Activated naive CD4-positive, alpha-beta T cell treated with anti-CD3 and anti-CD28 coated beads, Interleukin-2, amount 50 U/mL, for 72 hours (primary cell): ENCODE measurements at places on chromosomes 7 and 10.

DNA sequence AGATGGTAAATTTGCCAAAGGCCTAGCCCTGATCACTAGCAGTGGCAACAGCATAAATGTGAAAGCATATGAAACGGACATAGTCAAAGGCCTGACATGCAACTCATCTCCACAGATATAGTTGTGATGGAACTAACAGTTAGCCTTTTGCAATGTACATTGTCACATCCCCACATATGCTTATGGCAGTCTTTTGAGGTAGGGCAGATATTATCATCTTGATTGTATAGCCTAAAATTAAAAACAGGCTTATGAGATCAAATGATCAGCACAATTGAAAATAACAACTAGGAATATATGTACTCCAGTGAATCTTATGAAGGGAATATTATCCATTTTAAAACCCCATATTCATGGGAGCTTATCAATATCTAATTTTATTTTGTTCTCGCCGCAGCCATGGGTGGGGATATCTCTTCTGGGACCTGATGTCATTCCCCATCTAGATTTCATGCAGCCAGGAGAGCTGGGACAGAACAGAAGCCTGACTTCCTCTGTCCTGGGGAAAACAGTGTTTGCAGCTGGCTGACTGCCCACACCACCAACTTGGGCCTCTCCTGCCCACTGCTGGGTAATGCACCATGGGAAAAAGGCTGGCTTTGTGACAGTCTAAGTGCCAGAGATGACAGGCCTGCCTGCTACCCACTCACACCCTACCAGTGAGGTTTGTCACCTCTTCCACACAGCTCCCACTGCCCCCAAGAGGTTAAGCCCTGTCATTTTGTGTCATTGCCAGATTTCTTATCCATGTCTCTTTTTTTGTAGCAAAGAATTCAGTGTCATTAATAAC, 180.2 kb upstream of the FZD1 start:
- no peak for DNase-seq

DNA sequence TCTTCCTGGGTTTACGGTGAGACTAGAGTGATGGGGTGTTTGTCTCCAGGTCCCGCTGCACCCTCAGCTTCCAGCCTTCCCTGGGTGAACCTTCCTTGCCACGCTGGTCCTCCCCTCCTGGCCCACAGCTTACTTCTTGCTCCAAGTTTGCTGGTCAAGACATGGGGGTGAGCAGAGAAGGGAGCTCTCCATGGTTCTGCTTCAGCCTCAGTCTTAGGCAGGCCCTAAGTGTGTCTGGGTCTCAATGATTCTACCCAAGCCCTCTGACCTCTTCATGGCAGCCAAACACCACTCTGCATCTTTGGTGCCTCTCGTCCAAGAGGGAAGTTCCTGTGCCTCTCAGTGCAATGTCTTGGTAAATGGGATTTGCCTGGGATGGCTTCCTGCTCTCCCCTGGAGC, 356.5 kb upstream of the KLF6 start:
- no peak for DNase-seq

- no peak for DNase-seq
Observed at GRCh38 chr7:157124690-157125089, 14.0 kb upstream of the UBE3C start.

DNA sequence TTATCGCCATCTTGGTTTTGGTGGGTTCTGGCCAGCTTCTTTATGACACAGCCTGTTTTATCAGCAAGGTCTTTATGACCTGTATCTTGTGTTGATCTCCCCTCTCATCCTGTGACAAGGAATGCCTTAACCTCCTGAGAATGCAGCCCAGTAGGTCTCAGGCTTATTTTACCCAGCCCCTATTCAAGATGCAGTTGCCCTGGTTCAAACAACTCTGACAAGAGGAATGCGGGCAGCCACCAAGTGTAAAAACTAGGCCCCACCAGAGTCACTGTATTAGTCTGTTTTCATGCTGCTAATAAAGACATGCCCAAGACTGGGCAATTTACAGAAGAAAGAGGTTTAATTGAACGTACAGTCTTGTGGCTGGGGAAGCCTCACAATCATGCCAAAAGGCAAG, 671.3 kb downstream of the SORCS1 start:
- no peak for DNase-seq

DNA sequence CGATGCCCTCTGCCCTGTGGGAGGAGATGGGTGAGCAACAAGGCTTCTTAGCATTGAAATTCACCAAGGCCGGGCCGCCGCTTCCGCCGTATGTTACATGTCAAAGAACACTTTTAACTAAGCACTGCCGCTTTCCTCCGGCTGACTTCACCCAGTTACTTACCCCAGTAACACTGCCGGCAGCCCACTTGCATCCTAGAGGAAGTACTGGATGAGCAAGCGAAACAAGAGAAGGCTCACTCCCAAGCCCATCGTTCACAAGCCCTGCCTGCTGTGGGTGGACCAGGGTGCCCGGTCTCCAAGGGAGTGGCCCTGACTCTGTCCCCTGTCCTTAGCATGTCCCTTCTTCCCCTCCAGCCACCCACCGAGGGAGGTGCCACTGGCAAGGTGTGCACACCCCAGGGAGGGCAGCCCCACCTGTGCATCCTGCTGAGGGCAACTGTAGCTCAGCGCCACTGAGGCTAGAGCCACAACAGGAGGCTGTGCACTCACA, 73.1 kb upstream of the EBF3 start:
- no peak for DNase-seq

DNA sequence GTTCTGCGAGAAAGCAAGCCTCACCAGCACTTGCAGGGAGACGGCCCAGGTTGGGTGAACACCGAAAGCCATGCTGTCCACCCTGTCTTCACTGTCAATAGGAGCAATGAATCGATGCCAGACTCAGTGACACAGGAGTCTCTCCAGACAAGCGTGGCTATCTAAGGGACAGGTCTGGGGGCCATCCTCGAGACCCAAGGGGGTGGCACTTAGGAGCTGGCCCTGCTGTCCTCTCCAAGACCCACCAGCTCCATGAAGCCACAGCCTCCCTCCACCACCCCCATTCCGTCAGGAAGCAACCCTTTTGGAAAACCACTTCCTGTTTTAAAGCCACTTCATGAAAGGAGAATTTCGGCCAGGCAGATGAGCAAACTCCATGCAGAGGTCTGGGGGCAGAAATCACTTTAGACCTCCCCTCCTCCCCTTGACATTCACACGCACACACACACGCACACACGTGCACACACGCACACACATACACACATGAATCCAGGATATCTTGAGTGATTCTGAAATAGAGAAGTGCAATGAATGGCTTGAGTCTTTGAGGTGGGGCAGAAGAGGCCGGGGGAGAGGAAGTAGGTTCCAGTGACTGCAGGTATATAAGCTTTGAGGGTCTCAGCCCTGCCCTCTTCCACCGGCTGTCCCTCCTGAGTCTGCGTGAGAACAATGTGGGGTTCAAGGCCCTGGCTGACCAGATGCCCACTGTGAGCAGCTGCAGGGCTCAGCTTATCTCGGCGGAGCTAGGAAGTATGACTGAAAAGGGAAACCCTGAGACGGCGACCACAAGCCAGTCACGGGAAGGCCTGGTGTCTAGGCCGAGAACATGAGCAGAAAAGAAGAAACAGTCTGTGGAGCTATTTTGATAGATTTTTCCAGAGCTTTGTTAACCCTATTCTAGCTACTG, 25.0 kb downstream of the RGS10 start:
- DNase-seq = peak; percentile 57

GRCh38 chr7:98213888-98214810, 2.9 kb downstream of the BHLHA15 start:
- no peak for DNase-seq

DNA sequence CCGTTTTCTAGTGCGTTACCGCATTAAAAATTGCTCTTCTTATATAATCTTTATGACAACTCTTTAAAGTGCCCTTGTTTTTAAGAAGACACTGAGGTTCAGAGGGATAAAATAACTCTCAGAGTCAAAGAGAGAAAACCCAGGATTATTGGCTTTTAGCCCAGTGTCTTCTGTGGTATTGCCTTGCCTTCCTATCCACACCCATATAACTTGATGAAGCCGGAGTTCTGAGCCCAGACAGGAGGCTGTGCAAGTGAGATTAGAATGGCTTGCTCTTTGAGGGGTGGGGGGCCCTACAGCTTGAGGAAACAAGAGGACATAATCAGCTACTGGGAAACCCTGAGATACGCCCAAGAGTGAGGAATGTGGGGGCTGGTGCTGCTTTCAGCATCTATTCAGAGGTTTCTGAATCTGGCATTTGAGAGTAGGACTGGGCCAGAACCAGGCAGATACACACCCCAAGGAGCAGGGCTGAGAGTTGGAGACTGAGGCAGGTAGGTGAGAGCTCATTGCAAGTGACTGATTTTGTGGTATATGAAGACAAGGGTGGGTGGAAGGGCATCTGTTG, 2.3 kb downstream of the PRXL2A start:
- no peak for DNase-seq

DNA sequence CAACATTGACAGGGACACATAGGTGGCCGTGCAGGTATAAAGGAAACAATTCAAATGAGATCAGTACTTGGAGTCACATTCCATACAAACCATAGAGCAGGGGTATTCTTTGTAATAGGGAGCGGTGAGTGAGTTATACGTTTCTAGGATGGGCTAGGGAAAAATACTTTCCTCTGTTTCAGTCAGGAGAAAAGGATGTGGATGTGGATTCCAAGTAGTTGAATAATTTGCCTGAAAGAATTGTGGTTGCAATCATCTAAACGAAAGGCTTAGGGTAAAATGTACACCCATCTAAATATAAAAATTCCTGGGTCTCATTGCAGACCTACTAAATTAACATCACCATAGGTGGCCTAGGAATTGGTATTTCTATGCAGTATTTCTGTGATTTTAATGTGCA, 270.7 kb upstream of the IGFBP3 start:
- no peak for DNase-seq

DNA sequence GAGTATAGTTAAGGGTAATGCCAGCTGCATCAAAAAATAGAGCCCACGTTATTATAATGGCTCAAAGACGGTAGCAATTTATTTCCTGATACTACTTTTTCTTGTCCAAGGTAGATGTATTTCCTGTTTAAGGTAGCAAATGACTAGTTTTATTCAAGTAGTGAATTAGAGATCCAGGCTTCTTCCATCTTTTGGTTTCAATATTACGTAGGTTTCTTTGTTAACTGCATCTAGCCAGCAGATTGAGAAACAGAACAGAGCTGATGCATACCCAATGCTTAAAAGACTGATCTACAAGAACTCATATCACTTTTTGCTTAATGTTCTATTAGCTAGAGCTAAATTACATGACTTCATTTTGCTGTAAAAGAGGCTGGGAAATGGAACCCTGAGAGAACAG, 992.1 kb downstream of the NRG3 start:
- DNase-seq = no peak

DNA sequence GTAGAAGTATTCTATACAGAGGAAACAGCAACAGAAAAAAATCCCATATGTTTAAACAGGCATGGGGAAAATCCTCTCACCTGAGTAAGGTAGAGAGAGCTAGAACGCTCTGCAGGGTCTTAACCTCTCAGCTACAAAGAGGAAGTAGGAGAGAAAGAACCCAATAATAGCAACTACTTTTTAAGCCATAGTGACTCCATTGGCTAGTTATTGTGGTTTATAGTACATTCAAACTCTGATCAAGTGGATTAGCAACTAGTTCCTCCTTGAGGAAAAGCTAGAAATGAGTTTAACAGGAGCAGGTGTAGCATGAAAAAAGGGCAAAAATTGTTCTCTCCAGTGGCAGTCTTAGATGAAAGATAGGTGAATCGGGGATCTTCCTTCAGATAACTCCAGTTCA, 89.7 kb downstream of the HGF start:
- no peak for DNase-seq

DNA sequence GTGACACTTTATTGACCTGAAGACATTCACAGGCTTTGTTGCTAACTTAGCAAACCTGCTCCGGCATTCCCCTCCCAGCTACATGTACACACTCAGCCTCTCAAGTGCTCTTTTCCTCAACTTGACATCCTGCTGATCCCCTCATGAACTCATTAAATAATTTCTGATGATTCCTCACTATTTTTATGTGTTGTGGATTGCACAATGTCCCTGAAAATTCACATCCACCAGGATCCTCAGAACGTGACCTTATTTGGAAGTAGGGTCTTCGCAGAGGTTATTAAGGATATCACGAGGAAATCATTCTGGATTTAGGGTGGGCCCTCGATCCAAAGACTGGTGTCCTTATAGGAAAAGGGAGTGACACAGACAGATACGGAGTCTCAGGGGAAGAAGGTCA, 27.3 kb downstream of the FIGNL1 start:
- DNase-seq = no peak
